ENCODE measurements at places on chromosomes 5 and 9.
A peak's percentile ranks its signal among the peaks of the same experiment; 100 is the strongest.

DNA sequence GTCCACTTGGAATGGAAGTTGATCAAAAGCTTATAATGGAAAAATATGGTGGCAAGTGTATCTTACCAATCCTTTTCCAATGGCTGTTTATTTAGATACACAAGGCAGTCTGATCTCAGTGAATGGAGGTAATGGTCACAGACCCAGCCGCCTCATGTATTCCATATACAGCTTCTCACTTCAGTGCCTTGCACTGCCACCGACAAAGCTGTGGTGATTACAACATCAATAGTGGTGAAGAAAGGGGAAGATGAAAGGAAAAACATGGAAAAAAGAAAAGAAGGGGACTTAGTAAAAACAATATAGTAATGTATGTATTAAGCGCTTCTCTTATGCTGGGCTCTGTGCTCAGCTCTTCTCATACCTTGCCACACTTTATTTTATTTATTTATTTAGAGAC, 297.3 kb upstream of the RASA1 start:
- no peak overlapping the region for H3K27ac ChIP-seq
- H3K4me3 ChIP-seq, result no peak overlapping the region
- no peak for DNase-seq
- no peaks in the 10 kb centered on the region for H3K36me3 ChIP-seq
- H3K27me3 ChIP-seq, result peaks cover 34% of the 10 kb centered on the region
- H3K4me1 ChIP-seq, result peaks cover 6% of the 10 kb centered on the region

- H3K4me3 ChIP-seq, result no peak overlapping the region
- no peak overlapping the region for H3K27ac ChIP-seq
- no peaks in the 10 kb centered on the region for H3K4me1 ChIP-seq
- no peaks in the 10 kb centered on the region for H3K36me3 ChIP-seq
- peaks cover 4% of the 10 kb centered on the region for H3K27me3 ChIP-seq
Observed at GRCh38 chr5:1175015-1175414, 26.4 kb upstream of the SLC6A19 start.

DNA sequence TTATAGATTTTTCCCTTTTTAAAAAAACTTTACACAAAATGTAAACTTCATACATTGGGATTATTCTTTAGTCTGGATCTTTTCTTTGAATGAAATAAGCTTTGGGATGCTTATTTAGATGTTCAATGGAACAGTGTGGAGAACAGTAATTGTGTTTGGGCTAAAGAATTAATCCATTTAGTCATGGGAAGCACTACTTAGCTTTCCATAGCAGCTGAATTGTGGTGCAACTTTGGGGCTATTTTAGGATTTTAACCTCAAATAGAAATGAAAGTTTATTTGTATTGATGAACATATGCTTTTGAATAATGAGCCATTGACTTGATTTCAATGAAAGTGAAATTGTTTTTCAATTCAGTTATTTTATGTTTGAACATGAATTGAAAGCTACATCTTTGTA, 72.4 kb downstream of the ZCCHC7 start:
- H3K27me3 ChIP-seq, result no peaks in the 10 kb centered on the region
- no peak overlapping the region for H3K4me3 ChIP-seq
- no peak overlapping the region for H3K27ac ChIP-seq

GRCh38 chr5:118933703-118934102, 54.6 kb downstream of the DTWD2 start:
- H3K27ac ChIP-seq, result no peak overlapping the region
- H3K4me3 ChIP-seq, result no peak overlapping the region
- no peaks in the 10 kb centered on the region for H3K36me3 ChIP-seq
- peaks cover 2% of the 10 kb centered on the region for H3K4me1 ChIP-seq

GRCh38 chr5:1323803-1324173, 21.1 kb downstream of the CLPTM1L start:
- peaks cover 21% of the 10 kb centered on the region for H3K4me1 ChIP-seq
- DNase-seq, result no peak
- H3K27me3 ChIP-seq, result no peaks in the 10 kb centered on the region

- H3K4me3 ChIP-seq, result peak overlapping the region; percentile 62
- H3K36me3 ChIP-seq, result no peaks in the 10 kb centered on the region
- peaks cover 8% of the 10 kb centered on the region for H3K4me1 ChIP-seq
- H3K27me3 ChIP-seq, result peaks cover 67% of the 10 kb centered on the region
Observed at GRCh38 chr9:504921-505740, 290.5 kb downstream of the DOCK8 start.

- DNase-seq, result peak; percentile 67
- H3K27ac ChIP-seq, result no peak overlapping the region
- no peak overlapping the region for H3K4me3 ChIP-seq
- H3K4me1 ChIP-seq, result no peaks in the 10 kb centered on the region
- H3K27me3 ChIP-seq, result peaks cover 46% of the 10 kb centered on the region
Observed at GRCh38 chr5:1662559-1663085, 137.0 kb downstream of the MRPL36 start.

DNA sequence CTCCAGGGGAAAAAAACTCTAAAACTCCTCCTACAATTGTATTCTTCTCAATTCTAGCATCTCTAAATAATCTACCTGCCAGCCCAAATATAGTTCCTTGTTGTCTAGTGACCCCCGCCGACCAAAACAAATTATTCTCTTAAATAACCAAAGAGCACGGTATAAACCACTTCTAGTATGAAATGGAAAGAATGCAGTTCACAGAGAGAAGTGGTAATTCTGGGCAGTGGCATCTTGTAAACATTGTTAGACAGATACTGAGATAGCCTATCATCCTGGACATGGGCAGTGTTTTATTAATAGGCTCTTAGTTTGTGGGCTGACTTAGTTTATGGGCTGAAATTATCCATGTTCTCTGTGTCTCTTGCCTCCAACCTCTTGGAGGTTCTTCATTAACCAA, 1412.6 kb upstream of the CDH9 start:
- H3K36me3 ChIP-seq, result no peaks in the 10 kb centered on the region
- no peak for DNase-seq
- no peak overlapping the region for H3K4me3 ChIP-seq
- H3K4me1 ChIP-seq, result no peaks in the 10 kb centered on the region
- no peak overlapping the region for H3K27ac ChIP-seq

GRCh38 chr5:133909603-133910002, 58.8 kb downstream of the C5orf15 start:
- no peaks in the 10 kb centered on the region for H3K4me1 ChIP-seq
- DNase-seq, result no peak
- H3K27ac ChIP-seq, result no peak overlapping the region
- no peaks in the 10 kb centered on the region for H3K27me3 ChIP-seq
- H3K4me3 ChIP-seq, result no peak overlapping the region

DNA sequence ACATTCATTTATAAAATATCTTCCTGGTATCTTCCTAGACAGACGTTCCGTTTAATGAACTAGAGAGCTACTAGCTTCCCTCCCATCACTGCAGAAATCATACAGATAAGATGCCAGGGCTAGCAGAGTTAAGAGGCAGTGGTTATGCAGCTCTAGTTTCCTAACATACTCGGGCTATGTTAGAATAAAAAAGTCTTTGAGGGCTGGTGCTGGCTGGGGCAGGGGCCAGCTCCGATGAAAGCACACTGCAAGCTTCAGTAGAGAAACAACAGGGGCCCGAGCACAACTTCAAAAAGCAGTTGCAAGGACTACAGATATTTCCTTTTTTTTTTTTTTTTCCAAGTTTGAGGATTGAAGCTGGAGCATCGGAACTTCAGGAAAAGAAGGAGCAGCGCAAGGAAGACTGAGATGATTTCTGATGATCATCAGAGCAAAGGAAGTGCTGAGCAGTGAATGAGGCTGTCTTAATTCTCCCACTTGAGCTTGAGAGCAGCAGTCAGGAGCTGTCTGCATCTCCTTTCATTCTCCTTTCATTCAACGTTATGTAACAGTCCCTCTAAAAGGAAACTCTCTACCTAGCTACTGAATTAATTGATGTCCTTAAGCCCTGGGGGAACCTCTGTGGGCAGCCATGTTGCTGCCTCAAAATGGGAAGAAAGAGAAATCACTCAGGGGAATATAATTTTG, 47.6 kb upstream of the ADCY2 start:
- DNase-seq, result no peak
- no peaks in the 10 kb centered on the region for H3K4me1 ChIP-seq
- no peak overlapping the region for H3K27ac ChIP-seq
- H3K4me3 ChIP-seq, result no peak overlapping the region

GRCh38 chr9:84668196-84669012, 1.1 kb upstream of the NTRK2 start:
- no peaks in the 10 kb centered on the region for H3K36me3 ChIP-seq
- H3K27me3 ChIP-seq, result peaks cover 8% of the 10 kb centered on the region
- H3K4me3 ChIP-seq, result peak overlapping the region; percentile 92
- H3K4me1 ChIP-seq, result peaks cover 35% of the 10 kb centered on the region
- DNase-seq, result peak; percentile 95

GRCh38 chr5:14908172-14908571, 36.6 kb upstream of the ANKH start:
- peaks cover 10% of the 10 kb centered on the region for H3K4me1 ChIP-seq
- H3K36me3 ChIP-seq, result no peaks in the 10 kb centered on the region
- no peak overlapping the region for H3K27ac ChIP-seq
- DNase-seq, result no peak
- H3K27me3 ChIP-seq, result peaks cover 6% of the 10 kb centered on the region

All from osteocyte (in vitro differentiated cells).